Fibroblast of lung (primary cell): ENCODE measurements at places on chromosomes 6 and 20. TPM values are rescaled to one million over a fixed set of nuclear protein-coding genes. Genes with fewer than 3 reads are reported as not detected.

GRCh38 chr20:2059411-2059810 is 42.2 kb upstream of the STK35 start:
- no peak overlapping the region for H3K4me3 ChIP-seq
- no peaks in the 10 kb centered on the region for H3K36me3 ChIP-seq
- DNase-seq = no peak
- no peaks in the 10 kb centered on the region for H3K4me1 ChIP-seq
- no peak overlapping the region for H3K27ac ChIP-seq
- no peaks in the 10 kb centered on the region for H3K27me3 ChIP-seq

- H3K36me3 ChIP-seq = no peaks in the 10 kb centered on the region
- no peaks in the 10 kb centered on the region for H3K27me3 ChIP-seq
- no peak overlapping the region for H3K27ac ChIP-seq
- no peak overlapping the region for H3K4me3 ChIP-seq
Measured at GRCh38 chr6:167806061-167806700, 20.5 kb upstream of the AFDN start.

GRCh38 chr6:106832766-106833510 is 141.6 kb downstream of the CD24 start:
- H3K36me3 ChIP-seq = no peaks in the 10 kb centered on the region
- no peaks in the 10 kb centered on the region for H3K27me3 ChIP-seq
- H3K27ac ChIP-seq = no peak overlapping the region
- H3K4me3 ChIP-seq = no peak overlapping the region

DNA sequence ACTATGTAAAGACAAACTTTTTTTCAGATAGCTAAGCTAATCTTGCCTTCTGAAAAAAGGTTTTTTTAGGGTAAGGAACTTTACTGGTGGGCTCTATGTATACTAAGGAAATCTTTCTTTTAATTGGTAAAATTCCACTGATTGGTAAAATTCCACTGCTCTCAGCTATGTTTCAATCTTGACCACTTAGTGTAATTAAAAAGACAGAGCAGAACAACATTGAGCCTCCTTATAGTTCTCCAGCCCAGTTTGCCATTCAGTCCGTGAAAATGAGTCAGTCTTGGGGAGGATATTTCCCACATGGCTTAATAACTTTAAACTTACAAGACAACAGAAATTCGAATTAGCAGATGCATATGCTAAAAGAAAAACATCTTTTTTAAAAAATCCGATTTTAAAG is 92.7 kb downstream of the EYA4 start:
- no peak overlapping the region for H3K27ac ChIP-seq
- no peaks in the 10 kb centered on the region for H3K4me1 ChIP-seq
- no peak for DNase-seq
- no peak overlapping the region for H3K4me3 ChIP-seq
- no peaks in the 10 kb centered on the region for H3K36me3 ChIP-seq

GRCh38 chr6:124057461-124057860 is 253.8 kb downstream of the NKAIN2 start:
- peak; percentile 42 for DNase-seq
- H3K27ac ChIP-seq = no peak overlapping the region
- H3K4me1 ChIP-seq = no peaks in the 10 kb centered on the region
- no peaks in the 10 kb centered on the region for H3K27me3 ChIP-seq
- H3K4me3 ChIP-seq = no peak overlapping the region
- H3K36me3 ChIP-seq = no peaks in the 10 kb centered on the region

The PRDM13 gene
- total RNA-seq = not detected in 2 replicates

The GSTA3 gene
- not detected in 2 replicates for total RNA-seq

The MAP7 gene
- 0.77 and 1.5 TPM in 2 replicates for total RNA-seq

- no peak overlapping the region for H3K27ac ChIP-seq
- H3K27me3 ChIP-seq = no peaks in the 10 kb centered on the region
- no peaks in the 10 kb centered on the region for H3K4me1 ChIP-seq
- no peak for DNase-seq
Measured at GRCh38 chr20:61510778-61511330, 258.8 kb downstream of the CDH4 start.

The HUS1B gene
- 0.77 and 1.2 TPM in 2 replicates for total RNA-seq

The DOP1A gene
- total RNA-seq = 24.7 and 33.7 TPM in 2 replicates

DNA sequence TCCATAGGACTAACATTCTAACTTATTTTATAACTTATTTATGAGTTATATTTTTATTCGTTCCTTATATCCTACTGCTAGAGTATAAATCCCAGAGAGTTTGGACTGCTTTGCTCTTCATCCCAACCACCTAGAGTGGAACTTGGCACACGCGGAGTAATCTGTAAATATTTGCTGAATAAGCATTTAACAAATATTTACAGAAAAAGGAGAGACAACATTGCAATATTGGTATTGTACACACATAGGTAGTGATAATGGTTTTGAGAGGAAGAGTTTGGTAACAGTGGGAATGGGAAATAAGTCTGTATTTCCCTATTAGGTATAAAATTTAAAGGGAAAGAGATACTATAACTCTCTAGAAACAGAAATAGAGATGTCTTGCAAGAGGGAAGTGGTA is 634.8 kb upstream of the CITED2 start:
- H3K4me3 ChIP-seq = no peak overlapping the region
- no peaks in the 10 kb centered on the region for H3K4me1 ChIP-seq
- H3K27me3 ChIP-seq = no peaks in the 10 kb centered on the region
- no peaks in the 10 kb centered on the region for H3K36me3 ChIP-seq
- H3K27ac ChIP-seq = no peak overlapping the region
- DNase-seq = no peak
